NCI-H1048 (cell line): ENCODE measurements at places on chromosomes 11 and 22.

DNA sequence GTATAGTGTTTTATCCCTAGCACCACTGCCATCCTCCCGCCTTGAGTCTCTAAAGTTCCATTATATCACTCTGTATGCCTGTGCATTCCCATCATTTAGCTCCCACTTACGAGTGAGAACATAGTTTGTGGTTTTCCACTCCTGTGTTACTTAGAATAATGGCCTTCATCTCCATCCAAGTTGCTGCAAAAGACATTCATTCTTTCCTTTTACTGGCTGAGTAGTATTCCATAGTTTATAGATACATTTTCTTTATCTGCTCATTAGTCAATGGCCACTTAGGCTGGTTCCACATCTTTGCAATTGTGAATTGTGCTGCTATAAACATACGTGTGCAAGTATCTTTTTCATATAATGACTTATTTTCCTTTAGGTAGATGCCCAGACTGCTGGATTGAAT is 24.4 kb downstream of the TAB1 start:
- no peak for DNase-seq

DNA sequence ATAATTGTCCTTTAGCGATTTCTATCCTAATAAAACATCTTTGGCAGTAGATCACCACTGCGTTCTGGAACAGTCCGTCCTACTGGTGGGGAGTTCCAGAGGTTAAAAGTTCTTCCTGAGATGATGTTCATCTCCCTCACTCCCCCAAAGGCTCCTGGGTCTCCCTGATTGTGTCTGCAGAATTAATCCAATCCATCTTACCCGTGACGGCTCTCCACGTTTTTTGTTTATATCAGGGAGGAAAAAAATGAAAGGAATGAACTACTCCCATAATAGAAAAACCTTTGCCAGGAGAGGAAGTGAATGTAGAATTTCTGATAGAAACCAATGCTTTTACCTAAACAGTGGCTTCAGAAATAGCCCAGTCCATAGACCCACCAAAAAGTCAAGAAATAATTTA is 81.6 kb downstream of the LARGE1 start:
- no peak for DNase-seq

DNA sequence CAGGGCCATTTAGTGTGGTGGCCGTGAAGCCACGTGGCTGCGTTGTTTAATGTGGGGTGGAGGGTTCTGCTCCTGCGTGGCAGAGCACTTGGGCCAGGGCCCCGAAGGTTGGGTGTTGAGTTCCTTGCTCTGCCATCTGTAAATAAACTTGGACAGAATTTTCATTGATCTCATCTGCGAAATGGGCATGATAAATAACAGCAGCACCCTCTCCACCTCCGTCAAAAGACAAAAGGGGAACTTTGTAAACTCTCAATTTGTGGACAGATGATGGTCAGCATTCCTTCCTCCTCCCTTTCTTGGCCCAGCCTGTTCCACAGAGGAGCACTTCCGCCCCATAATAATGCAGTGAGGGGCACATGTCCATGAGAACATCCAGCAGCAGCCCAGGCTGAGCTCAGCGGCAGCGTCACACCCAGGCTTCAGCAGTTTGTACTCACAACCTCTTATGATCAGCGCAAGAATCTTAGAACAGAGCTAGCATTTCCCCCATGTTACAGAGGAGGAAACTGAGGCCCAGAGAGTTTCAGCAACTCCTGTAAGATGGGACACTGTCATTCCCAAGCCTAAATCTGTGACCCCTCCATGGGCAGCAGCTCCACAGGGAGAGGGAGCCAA is 874.5 kb downstream of the BRD1 start:
- no peak for DNase-seq

DNA sequence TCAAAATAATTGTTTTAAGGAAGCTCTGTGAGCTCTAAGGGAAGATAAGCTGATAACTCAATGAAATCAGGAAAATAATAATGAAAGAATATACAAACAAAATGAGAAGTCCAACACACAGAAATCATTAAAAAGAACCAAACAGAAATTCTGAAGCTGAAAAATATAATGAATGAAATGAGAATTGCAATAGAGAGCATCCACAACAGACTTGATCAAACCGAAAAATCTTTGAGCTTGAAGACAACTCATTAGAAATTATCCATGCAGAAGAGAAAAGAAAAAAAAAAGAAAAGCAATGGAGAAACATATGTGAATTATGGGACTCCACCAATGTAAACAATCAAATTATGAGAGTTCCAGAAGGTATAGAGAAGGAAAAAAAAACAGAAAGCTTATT is 101.0 kb downstream of the BBOX1 start:
- DNase-seq = no peak

DNA sequence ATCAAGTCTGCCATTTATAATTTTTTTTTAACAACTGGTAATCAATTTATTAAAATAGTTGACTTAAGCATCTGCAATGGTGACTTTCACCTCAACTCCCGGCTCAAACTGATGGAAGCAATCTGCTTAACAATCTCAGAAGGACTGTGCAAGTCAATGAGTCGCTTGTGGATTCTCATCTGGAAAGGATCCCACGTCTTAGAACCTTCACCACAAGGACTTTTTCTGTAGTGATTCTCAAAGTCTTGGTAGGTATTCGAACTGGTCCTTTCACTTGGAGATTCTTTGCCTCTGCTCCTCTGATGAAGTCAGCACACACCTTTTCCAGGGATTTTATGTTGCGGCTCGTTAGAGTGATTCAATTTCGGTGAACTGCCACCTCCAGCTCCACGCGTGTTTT is 7.3 kb downstream of the RSF1 start:
- DNase-seq = no peak

- no peak for DNase-seq
These were observed 760 bp downstream of the ZNRF3 start for GRCh38 chr22:28883917-28884746.

DNA sequence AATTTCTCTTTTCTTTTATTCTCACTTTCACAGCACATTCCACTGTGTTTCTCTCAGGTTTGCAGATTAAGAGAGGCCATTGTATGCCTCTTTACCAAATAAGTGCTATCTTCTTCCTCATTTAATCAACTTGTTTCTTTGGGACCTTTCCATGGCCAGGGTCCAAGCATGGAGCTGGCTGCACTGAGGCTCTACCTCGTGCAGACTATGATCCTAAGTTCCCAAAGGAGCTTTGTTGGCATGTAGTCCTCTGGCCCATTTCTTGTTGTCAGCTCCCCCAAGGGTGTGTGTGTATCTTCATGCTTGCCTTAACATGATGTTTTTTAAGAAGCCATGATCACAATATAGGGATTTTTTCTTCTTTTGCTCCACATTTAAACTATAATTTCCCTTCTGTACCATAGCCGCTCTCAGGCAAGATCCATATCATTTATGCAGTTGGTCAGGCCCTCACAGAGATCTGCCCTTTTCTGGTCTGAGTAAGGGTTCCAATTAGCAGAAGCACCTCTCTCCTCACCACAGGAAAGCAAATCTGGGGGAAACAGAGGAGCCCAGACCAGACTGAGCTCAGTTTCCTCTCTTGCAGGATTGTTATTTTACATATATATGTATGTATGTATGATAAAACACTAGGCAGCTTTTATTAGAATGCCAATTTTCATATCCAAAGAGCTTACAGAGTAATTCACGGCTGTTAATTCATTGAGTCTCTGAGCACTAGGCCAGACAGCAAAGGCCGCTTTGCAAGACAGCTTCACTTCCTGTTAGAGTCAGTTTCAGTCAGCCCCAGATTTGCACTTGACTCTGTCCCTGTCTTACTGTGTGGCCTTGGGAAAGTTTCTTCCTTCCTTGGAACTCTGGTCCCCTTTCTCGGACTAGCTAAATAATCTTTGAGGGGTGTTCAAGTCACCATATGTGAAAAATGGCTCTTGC is 34.3 kb downstream of the CYB5R2 start:
- no peak for DNase-seq

DNA sequence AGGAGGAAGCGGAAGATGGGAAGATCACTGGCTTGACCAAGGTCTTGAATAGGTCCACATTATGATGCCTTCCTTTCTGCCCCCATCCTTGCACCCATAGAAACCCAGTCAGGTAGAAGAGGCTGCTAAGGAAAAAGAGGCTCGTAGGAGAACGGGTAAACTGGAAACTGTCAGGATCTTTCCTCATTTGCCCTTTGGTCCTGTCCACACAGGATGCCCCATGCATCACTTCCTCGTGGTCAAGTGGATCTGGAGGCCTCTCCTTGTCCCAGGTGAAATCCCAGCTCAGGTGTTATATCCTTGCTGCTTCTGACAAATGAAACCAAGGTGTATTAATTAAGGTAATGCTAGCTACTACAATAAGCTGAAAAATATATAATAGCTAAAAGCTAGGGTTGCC is 8.0 kb upstream of the ZBTB16 start:
- DNase-seq = no peak

- DNase-seq = no peak
These were observed 102.7 kb downstream of the INSC start for GRCh38 chr11:15217416-15217815.

DNA sequence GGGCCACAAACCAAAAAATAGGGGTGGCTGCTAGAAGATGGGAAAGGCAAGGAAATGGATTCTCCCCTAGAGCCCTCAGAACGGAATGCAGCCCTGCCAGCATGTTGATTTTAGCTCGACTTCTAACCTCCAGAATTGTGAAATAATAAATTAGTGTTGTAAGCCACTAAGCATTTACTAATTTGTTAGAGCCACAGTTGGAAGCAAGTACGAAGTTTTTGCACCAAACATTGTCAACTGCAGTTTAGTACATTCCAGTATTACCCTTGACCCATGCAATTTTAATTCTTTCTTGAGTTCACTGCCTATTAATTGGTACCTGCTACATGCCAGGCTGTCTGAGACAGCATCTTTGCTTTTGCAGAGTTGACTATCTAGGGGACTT is 32.2 kb downstream of the PARVA start:
- DNase-seq = no peak
